ENCODE measurements at places on chromosomes 16 and 17.

- peak overlapping the region; percentile 58 for H3K27ac ChIP-seq
- peak; percentile 38 for DNase-seq
Measured at GRCh38 chr17:18039535-18040260, 490 bp downstream of the GID4 start.

DNA sequence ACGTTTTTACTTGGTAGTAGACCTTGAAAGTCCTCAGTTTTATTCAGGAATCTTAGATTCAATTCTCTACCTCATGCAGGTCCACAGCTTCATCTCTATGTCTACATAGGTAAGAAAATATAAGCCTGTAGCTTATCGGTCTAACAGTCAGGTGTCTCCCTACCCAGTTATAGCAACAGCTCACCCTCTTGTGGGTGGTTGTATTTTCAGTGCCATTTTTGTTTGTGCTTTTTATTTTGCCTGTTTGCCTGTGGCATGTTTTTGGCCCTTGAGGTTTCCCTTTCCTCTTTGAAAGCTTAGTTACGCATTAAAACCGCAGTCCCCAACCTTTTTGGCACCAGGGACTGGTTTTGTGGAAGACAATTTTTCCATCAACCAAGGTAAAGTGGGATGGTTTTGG is 23.6 kb upstream of the WIPI1 start:
- H3K4me1 ChIP-seq, result no peaks in the 10 kb centered on the region
- H3K4me3 ChIP-seq, result no peak overlapping the region
- H3K27me3 ChIP-seq, result no peaks in the 10 kb centered on the region
- no peak for DNase-seq
- no peak overlapping the region for H3K27ac ChIP-seq
- H3K36me3 ChIP-seq, result no peaks in the 10 kb centered on the region

DNA sequence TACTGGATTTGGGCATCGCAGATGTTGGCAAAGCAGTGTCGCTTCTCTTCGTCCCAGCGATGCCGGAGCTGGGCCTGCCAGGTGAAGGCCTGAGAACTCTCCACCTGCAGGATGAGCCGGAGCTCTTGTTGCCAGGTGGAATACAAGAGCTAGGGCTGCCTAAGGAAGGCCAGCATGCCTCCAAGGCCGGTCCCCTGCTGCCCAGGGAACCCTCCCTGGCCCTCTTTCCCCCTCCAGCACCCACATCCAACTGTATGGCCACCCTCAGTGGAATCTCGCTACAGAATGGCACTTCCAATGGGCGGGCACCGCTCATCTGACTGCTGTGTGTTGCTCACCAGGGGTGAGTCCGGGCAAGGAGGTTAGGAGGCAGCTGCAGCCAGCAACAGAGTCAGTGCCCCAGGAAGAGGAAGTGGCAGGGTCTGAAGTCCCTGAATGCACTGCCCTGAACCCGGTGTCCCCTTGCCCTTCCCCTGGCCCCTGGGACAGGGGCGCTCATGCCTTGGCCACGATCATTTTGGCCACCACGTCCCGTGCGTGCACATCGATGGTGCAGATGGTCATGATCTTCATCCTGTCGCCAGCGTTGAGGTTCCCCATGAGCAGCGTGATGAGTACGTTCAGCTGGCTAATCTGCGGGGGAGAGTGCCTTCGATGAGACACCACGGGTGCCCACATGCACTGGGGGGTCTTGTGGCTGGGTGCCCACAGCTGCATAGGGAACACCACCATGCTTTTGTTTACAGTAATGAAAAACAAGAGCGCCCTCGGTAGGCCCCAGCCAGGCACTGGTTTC is 75.8 kb downstream of the DNAH17 start:
- H3K4me3 ChIP-seq, result no peak overlapping the region
- H3K36me3 ChIP-seq, result no peaks in the 10 kb centered on the region
- peaks cover 6% of the 10 kb centered on the region for H3K4me1 ChIP-seq
- peaks cover 9% of the 10 kb centered on the region for H3K27me3 ChIP-seq
- DNase-seq, result no peak
- no peak overlapping the region for H3K27ac ChIP-seq

GRCh38 chr17:69796078-69796477 is 278.9 kb upstream of the KCNJ16 start:
- peaks cover 10% of the 10 kb centered on the region for H3K36me3 ChIP-seq
- no peak for DNase-seq
- H3K4me3 ChIP-seq, result no peak overlapping the region
- no peak overlapping the region for H3K27ac ChIP-seq

GRCh38 chr17:72940496-72940895 is 152.0 kb downstream of the SLC39A11 start:
- no peak overlapping the region for H3K27ac ChIP-seq
- no peak for DNase-seq
- no peaks in the 10 kb centered on the region for H3K36me3 ChIP-seq
- H3K27me3 ChIP-seq, result peaks cover under 1% of the 10 kb centered on the region

- H3K4me1 ChIP-seq, result peaks cover 48% of the 10 kb centered on the region
- peaks cover 2% of the 10 kb centered on the region for H3K27me3 ChIP-seq
- no peaks in the 10 kb centered on the region for H3K36me3 ChIP-seq
- peak overlapping the region; percentile 68 for H3K27ac ChIP-seq
Measured at GRCh38 chr16:21600031-21600773, 825 bp downstream of the METTL9 start.

DNA sequence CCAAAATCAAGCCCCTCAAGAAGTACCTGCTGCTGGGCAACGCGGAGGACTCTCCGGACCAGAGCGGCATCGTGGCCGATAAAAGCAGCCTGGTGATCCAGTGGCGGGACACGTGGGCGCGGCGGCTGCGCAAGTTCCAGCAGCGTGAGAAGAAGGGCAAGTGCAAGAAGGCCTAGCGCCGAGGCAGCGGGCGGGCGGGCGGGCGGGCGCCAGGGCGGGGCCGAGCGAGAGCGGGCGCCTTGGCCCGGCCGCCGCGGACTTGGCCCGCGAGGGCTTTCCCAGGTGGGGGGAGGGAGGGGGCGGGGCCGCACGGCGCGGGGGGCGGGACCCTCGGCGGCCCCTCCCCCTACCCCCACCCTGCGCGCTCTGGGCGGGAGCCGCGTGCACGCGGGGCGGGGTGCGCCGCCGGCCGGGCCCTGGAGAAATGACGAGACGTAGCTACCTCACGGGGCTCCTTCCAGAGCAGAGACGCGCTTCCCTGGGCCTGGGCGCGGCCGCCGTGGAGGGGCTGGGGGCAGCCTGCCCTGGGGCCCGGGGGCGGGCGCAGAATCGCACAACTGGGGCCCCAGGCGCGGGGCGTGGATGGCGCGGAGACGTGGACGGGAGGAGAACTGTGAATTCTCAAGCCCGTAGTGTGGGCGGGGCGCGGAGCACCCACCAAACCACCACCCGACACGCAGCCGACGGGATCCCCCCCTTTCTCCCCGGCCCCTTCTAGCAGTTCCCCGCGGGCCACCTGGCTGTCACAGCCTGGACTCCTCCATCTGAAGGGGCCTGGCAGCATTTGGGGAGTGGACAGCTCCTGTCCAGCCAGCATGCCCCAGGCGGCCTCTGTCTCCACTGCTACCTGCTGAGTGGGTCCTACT is 218.7 kb downstream of the NTN1 start:
- DNase-seq, result peak; percentile 46
- H3K4me3 ChIP-seq, result peak overlapping the region; percentile 62
- H3K27ac ChIP-seq, result no peak overlapping the region
- H3K36me3 ChIP-seq, result no peaks in the 10 kb centered on the region

DNA sequence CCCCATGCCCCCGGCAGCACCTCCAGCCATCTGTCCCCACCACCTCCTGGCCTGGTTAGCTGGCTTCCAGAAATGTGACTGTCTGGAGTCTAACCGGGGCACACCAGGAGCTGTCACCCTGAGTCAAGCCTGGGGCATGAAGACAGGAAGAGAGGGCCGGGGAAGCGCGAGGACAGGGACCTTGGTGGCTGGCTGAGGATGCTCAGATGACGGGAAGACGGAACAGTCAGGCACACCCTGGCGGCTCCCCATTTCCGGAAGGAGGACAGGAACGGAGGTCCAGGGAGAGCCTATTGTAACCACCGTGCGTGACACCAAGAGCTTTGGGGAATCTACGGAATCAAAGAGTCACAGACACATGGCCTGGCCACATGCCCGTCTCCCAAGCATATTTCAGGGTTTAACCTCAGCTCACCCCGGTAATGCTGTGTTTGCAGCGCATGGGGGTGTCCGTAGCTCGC is 51.7 kb downstream of the SDK2 start:
- H3K27ac ChIP-seq, result no peak overlapping the region
- peaks cover 12% of the 10 kb centered on the region for H3K27me3 ChIP-seq
- H3K4me1 ChIP-seq, result peaks cover 6% of the 10 kb centered on the region
- H3K4me3 ChIP-seq, result no peak overlapping the region
- DNase-seq, result no peak

- H3K27me3 ChIP-seq, result peaks cover 8% of the 10 kb centered on the region
- H3K36me3 ChIP-seq, result peaks cover 9% of the 10 kb centered on the region
- H3K4me1 ChIP-seq, result peaks cover 43% of the 10 kb centered on the region
- H3K4me3 ChIP-seq, result no peak overlapping the region
Measured at GRCh38 chr16:72072514-72073342, 9.7 kb downstream of the HPR start.

DNA sequence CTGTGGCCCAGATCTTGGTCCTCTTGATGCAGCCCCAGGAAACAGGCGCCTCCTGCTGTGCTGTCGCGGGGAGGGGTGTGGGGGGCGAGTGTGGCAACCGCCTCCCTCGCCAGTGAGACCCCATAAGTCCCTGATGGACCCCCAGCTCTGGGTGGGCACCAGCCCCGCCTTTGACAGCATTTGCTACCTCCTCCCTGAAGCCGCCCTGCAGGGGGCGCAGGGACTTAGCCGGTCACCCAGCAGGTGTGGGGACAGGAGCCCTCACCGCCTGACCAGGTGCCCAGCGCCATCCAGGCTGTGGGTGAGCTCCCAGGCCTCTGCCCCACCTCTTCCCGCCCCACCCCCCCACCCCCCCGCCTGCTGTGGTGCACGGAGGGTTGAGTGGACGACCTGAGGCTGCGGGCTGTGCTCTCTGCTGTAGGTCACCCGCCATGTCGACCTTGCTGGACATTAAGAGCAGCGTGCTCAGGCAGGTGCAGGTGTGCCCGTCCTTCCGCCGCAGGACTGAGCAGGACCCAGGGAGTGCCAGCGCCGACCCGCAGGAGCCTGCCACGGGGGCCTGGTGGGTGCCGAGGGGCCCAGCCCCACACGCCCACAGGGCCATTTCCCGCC is 4.8 kb downstream of the BAIAP3 start:
- H3K27me3 ChIP-seq, result peaks cover 4% of the 10 kb centered on the region
- no peaks in the 10 kb centered on the region for H3K36me3 ChIP-seq
- DNase-seq, result peak; percentile 64
- no peak overlapping the region for H3K4me3 ChIP-seq

DNA sequence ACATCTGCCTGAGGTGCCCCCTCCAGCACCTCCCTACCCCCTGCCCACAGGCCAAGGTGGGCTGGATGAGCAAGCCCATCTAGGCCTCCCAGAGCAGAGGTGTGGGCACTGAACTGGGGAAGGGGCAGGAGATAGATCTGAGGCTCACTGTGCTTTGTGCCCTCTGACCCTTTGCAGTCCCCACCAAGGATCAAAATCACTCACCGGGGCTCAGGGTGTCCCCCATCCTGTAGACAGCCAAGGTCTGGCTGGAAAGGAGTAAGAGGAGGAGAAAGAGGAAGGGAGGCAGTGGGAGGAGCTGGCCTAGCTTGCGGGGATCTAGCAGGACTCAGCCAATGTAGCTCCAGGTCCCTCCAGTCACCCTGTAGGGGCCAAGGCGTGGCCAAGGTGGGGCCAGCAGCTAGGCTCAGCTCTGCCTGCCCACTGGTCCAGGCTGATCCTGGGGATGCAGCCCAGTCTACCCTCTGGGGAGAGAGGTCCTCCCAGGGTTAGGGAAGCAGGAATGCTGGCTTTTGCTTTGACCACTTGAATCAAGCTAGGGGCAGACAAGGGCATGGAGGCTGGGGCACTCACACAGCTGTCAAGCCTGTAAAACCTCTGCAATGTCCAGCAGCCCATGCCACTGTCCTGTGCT is 1.8 kb downstream of the SLC12A4 start:
- DNase-seq, result no peak
- H3K36me3 ChIP-seq, result peaks cover 25% of the 10 kb centered on the region
- peaks cover 28% of the 10 kb centered on the region for H3K4me1 ChIP-seq
- peak overlapping the region; percentile 99 for H3K4me3 ChIP-seq

GRCh38 chr17:47957591-47958490 is at the start of gene PRR15L:
TSS of gene PRR15L (minus strand) at chr17:47957883. CDS start at chr17:47953234, 4,649 bp downstream.
- peaks cover 3% of the 10 kb centered on the region for H3K36me3 ChIP-seq
- H3K27ac ChIP-seq, result no peak within 1 kb of the TSS
- no peak for DNase-seq

- no peak overlapping the region for H3K4me3 ChIP-seq
- H3K4me1 ChIP-seq, result peaks cover 2% of the 10 kb centered on the region
- no peaks in the 10 kb centered on the region for H3K36me3 ChIP-seq
- peaks cover 8% of the 10 kb centered on the region for H3K27me3 ChIP-seq
- DNase-seq, result no peak
Measured at GRCh38 chr16:4051591-4051990, 64.7 kb downstream of the ADCY9 start.

GRCh38 chr16:70779361-70779760 is 21.6 kb downstream of the VAC14 start:
- no peak overlapping the region for H3K4me3 ChIP-seq
- H3K36me3 ChIP-seq, result peaks cover 57% of the 10 kb centered on the region
- no peak overlapping the region for H3K27ac ChIP-seq
- DNase-seq, result no peak
- H3K27me3 ChIP-seq, result peaks cover 7% of the 10 kb centered on the region
- H3K4me1 ChIP-seq, result peaks cover 13% of the 10 kb centered on the region

DNA sequence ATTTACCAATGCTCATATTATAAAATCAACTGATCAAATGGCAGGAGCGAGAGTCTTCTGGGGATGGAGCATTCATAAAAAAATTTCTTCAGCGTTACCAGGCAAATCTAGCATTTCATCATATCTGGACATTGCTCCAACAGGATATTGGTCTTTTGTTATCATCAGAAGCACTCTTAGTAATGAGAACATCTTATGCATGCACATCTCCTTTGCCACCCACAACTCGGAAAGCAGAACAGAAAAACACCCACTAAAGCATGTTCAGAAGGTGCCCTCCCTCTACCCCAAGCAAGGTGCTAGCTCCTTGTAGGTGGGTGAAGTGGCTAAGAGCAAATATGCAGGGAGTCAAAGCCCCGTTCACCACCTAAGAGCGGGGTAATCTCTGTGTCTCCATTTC is 18.9 kb downstream of the ARHGAP17 start:
- DNase-seq, result no peak
- H3K27ac ChIP-seq, result no peak overlapping the region
- H3K4me3 ChIP-seq, result no peak overlapping the region
- H3K4me1 ChIP-seq, result peaks cover 26% of the 10 kb centered on the region

DNA sequence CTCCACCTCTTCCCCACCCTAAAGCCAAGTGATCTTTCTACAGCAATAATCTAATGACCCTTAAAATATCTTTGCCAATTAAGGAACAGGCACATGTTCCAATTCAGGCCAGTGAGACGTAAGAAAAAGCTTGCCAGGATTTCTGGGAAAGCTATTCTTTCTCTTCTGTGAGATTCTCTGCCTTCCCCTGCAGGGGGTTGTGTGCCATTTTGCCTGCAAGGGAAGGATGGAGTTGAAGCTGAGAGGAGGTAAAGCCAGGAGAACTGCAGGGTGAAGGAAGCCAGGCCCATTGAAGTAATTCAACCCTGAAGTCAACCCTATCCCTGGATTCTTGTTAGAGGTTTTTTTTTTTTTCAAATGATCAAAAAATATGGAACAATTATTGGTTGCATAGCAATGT is 9.0 kb upstream of the LPO start:
- H3K4me3 ChIP-seq, result no peak overlapping the region
- H3K27me3 ChIP-seq, result peaks cover 3% of the 10 kb centered on the region
- DNase-seq, result no peak
- H3K36me3 ChIP-seq, result no peaks in the 10 kb centered on the region
